Stimulated activated CD8-positive, alpha-beta memory T cell treated with anti-CD3 and anti-CD28 coated beads, Interleukin-2, amount 100 ng/mL, for 1 hour (primary cell): ENCODE measurements at places on chromosomes 4 and X.

- DNase-seq, result no peak
Observed at GRCh38 chr4:85569730-85570299, 94.9 kb downstream of the ARHGAP24 start.

- no peak for DNase-seq
Observed at GRCh38 chr4:145216535-145216934, 36.1 kb upstream of the OTUD4 start.

- no peak for DNase-seq
Observed at GRCh38 chrX:145532176-145532780, 285.0 kb downstream of the SPANXN1 start.

DNA sequence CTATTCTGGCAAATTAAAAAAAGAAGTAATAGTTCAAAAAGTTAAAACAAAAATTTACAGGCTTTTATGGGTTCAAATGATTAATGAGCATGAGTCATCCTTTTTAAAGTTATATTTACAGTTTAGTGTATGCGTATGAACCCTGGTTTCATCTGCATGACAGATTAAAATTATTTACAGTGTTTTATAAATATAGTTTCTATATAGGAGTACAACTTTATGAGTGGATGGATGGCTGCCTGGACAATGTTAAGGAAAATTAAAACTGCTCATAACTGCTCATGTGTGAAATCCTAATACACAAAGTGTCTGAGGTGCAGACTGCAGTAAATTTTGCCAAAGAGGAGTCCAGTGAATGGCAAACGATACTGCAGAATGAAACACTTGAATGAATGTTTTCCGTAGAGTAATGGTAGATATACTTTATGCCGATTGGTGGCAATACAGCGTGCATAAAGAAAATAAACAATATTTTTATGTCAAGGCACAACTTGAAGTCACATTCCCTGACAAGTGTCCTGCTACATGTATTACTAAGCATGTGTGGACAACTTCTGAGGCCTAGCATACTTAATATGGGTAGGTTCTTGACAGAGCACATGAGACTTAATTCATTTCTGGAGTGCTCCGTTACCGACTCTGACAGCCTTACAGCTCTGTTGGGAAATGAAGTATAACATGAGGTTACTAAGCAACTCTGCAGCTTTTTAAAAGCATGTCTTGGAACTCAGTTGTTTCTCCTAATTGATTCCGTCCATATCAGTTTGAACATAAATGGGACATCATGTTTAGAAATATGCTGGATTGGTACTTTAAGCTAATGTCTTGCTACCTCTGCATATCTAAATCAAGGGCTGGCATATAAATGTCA lies 985.6 kb upstream of the PCDH7 start:
- no peak for DNase-seq

DNA sequence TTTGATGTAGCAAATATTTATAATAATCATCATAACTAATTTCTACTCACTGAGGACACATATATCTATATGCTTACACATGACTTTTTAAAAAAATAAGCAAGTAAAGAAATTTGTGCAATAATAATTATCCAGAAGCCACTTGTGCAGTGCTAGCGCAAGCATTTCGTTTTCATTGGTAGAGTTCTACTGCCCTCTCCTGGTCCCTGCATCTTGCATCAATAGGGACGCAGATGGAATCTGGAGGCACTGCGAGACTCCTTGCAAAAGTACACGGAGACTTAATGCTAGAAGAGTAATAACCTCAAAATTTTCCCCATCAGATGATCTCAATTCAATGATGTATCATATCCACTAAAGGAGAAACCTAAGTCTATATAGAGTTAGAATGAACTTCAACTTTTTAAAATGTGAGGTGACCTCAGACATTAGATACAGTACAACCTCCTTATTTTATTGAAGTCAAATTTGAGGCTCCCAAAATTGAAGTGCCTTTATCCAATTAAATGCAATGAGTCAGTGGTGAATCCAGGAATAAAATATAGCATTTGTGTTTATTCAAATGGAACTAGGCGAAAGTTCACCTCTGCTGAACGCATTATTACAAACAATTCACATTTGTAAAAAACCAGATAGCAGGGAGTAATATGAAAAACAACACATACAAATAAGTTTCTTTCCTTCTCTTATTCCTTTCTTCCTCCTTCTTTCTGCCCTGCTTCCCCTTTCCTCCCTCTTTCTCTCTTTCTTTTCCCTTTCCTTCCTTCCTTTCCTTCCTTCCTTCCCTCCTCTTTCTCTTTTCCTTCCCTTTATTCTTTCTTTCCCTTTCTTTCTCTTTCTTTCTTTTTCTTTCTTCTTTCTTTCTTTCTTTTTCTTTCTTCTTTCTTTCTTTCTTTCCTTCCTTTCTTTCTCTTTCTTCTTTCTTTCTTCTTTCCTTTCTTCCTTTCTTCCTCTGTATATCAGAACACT lies 450.0 kb downstream of the ANKRD50 start:
- no peak for DNase-seq

DNA sequence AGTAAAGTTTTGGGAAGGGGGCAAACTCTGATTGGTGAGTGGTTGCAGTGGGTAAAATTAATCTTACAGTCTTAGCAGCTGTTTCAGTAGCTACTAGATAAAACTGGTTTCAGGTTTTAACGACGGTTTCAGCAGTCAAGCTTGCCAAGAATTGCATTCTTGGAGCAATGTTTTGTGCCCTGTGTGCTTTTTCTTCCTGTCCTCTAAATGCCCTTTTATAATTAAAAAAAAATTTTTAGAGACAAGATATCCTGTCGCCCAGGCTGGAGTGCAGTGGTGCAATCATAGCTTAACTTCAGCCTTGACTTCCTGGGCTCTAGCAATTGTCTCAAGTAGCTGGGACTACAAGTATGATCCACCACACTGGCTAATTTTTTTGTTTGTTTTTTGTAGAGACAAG lies 6.3 kb upstream of the PPEF2 start:
- DNase-seq, result no peak

- no peak for DNase-seq
Observed at GRCh38 chrX:42096265-42096920, 173.0 kb upstream of the CASK start.

- no peak for DNase-seq
Observed at GRCh38 chr4:14309431-14309830, 681.9 kb upstream of the BOD1L1 start.

GRCh38 chr4:184460499-184461285 lies 13.7 kb downstream of the IRF2 start:
- DNase-seq, result no peak

DNA sequence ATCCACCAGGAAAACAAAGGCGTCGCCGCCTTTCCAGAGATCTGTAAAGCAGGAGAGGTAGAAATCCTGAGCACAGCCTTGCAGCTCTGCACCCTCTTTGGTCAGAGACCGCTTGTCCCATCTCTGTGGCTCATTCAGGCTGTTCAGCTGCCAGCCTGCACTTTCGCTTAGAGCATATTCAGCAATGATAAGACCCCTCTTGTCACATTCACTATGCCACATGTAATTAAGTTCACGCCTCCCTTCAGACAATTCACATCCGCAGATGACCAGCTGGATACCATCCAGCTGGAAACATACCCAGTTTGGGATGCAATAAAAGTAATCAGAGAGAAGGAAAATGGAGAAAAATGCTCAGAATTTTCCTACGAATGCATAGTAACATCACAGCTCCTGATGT lies 335.4 kb downstream of the UNC5C start:
- no peak for DNase-seq
